ENCODE measurements at places on chromosomes 11 and 22.

GRCh38 chr11:45237711-45238315, 48.3 kb downstream of the SYT13 start:
- no peak for DNase-seq

DNA sequence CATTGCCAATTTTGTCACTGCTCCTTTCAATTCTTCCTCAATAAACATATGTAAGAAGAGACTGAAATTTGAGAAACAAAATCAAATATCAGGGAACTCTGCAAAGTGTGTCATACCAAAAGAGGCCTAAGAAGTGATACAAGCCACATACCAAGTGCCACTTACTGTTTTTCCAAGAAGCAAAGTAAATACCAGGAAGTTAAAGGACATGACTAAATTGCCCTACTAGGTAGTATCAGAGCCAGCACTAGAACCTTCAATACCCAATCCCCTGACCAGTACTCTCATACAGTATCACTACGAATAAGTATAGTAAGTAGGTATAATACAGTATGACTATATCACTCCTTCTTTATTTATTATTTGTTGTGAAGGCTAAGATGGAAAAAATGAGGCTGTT, 13.6 kb downstream of the MAML2 start:
- no peak for DNase-seq

- DNase-seq: no peak
These were observed 39.6 kb downstream of the SCGB1A1 start for GRCh38 chr11:62458212-62459002.

- no peak for DNase-seq
These were observed 45.4 kb upstream of the CFAP300 start for GRCh38 chr11:102001657-102002338.

GRCh38 chr11:31798057-31798553, 13.0 kb downstream of the PAX6 start:
- DNase-seq: no peak

DNA sequence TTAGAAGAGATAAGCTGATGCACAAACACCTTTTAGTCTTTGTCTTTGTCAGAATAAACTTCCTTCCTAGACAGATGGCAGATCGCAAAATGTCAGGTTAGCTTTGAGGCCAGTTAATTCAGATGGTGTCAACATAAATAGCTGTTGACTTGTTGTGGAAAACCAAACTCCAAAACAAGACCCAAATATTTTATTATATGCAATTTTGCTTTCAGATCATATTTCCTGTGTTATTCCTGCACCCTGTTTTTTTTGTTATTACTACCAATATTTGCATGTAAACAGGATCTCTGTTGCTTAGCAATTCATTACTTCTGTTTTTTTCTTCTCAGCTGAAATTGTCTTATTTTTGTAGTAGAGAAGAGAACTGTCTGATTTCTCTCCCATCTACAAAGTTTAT, 316.0 kb downstream of the ETS1 start:
- DNase-seq: no peak

DNA sequence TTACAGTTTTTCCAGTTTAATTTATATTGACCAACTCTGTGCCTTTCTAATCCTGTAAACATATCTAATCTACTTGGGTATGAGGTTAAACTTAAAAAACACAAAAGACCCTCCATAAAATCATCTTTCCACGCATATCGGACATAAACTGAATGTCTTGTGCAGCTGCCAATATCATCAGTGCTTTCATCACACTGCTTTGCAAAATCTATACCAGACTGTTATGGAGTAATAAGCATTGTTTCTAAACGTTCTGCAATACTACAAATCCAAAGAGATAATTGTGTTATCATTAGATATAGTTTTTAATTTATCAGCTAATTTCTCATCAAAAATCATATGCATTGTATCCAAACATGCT, 36.1 kb upstream of the AMPD3 start:
- no peak for DNase-seq

DNA sequence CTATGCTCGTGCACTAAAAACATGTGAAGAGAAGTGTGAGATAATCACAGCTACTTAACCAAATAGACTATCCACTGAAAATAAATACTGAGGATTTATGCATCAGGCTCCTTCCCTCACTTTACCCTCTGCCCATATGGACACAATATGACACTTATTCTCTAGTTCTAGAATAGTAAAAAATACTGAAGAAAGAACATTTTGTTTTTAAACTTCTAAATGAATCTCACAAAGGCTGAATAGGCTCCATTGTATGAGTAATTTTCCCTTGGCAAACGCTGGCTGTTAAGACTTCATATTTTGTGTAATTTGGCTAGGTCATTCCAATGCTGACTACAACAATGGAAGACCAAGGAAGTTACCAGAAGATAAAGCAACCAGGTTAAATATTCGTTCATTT, 9.9 kb downstream of the HPS5 start:
- peak; percentile 62 for DNase-seq

DNA sequence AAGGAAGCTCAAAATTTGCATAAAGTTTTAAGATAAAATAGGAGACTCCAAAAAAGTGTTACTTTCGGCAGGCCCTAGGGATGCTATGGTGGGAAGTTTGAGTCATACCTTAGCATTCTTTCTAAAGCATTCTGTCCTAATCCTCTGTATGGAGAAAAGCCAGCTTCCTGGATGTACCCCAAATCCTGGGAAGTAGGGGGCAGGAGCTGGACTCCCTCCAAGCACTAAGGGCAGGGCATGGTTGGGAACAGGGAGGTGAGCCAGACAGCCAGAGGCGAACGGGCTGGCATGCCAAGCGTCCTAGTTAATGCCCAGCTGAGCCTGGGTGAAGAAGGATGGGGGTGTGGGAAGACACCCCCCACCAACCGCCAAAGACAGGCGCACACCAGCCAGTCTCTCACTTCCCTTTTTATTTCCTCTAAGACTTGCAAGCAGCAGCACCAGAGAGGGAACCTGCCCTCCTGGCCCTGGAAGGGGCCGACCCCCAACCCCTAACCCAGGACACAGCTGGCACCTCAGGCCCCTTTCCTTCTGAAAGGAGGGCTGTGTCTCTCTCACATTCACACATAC, 23.9 kb downstream of the RTN4RL2 start:
- no peak for DNase-seq

GRCh38 chr22:33563220-33563964, 356.9 kb downstream of the LARGE1 start:
- no peak for DNase-seq

DNA sequence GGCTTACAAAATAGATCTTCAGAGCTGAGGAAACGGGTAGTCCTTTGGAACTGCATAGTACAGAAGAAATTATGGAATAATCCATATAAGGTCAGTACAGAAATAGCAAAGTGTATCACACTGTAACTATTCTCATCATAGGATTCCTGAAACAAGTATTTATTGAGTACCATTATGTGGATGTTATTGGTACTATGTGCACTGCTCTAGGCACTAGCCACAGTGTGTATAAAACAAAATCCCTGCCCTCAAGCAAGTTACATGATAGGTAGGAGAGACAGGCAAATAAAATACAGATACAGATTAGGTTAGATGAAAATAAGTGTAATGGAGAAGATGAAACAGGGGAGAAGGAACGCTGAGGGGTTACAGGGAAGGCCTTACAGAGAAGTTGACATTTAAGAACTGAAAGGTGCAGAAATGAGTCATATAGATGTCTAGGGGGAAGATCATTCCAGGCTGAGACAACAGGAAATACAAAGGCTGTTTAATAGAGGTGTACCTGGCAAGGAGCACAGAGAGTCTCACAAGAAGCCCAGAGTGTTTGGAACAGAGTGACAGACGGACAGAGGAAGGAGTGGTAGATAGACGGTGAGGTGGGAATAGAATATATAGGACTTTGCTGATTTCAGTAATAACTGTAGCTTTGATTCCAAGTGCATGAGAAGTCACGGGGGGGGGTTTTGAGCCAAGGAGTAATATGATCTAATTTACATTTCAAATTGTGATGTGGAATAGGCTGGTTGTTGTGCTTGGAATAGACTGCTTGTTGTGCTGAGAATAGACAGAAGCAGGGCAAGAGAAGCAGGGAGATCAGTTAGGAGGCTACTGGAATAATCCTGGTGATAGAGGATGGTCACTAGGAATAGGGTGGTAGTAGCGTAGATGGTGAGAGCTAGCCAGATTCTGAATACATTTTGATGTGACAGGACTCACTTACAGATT, 13.7 kb downstream of the RNF141 start:
- DNase-seq: no peak

DNA sequence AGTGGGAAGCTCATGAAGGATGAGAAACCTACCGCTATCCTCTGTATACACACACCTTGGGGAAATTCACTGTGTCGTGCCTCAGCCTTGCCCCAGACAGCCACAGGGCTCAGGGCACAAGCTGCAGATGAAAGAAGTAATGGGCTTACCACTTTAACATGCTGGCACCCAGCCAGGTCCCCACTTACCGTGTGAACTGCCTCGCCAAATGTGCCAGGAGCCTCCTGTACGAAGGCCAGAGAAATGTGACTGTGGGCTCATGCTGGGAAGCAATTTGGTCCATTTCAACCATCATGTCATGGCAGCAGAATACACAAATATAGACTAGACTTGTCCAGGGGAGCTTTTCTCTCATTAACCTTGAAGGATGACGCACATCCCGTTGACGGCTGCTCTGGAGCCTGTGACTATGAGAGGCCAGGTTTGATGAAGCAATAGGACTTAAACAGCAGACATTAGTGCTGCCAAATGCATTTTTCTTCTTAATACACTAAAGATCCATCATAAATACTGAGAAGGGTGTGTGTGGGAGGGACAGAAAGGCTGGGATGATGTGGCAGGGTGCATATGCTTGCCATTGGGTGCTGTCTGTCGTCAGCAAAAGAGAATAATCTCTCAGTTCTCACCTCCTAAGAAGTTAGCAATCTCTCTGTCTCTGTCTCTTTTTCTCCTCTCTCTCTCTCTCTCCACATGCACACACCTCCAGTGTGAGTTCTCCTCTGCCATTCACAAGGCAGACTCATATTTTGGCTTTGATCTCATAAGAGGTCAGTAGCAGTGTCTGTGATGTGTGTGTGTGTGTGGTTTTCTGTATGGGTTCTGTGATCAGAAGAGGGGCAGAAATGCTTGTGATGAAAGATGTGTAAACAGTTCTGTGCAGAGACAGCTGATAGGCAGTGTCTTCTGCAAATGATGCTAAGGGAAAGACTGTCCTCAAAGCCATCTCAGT, 142.4 kb downstream of the KIRREL3 start:
- DNase-seq: peak; percentile 21

DNA sequence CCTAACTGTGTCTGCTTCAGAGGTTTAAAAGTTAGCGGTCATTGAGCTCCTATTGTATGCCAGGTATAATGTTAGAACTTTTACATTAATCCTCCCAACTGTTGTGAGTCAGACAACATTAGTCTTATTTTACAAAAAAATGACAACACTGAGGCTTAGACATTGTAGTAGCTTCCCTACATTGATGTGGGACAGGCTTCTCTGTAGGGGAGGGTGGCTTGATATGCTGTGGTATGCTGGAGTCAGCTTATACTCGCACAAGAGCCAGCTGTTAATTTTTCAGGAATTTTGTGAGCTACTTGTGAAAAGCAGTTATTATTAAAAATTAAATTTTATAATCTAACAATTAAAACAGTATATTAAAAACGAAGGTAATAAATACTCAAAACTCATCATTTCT, 64.8 kb upstream of the NAV2 start:
- no peak for DNase-seq

GRCh38 chr11:100676901-100677300, 10.2 kb upstream of the ARHGAP42 start:
- DNase-seq: no peak

DNA sequence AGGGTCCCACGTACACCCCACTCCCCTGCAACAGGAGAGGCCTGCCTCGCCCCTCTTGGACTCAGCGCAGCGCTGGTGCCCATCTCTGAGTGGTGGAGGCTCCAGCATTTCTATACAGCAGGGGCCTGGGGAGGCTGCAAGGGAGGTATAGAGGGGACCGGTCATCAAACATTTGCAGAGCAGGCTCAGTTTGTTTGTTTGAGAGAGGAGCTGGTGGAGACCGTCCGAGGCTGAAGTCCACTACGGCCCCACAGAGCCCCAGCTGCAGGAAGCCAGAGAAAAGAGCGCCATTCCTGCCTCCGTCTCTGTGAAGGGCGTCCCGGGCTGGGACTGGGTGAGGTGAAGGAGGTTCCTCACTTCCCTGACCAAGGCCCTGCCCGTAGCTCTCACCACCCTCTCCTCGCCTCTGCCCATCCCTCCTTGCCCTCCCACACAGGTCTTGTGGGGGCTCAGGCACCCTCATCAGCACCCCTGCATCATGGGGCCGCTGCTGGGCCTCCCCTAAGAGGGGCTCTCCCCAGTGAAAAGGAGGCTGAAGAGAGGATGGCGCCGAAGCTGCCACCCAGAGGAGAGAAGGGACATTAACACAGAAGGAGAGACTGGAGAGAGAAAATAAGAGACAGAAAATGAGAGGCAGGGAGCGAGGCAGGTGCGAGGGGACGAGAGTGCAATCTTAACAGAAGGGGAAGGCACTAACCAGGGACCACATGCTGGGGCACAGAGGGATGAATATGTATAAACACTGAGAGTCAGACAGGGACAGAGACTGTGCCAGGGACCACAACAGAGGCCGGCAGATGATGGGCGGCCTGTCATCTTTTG, 24.5 kb downstream of the RPUSD4 start:
- DNase-seq: no peak

DNA sequence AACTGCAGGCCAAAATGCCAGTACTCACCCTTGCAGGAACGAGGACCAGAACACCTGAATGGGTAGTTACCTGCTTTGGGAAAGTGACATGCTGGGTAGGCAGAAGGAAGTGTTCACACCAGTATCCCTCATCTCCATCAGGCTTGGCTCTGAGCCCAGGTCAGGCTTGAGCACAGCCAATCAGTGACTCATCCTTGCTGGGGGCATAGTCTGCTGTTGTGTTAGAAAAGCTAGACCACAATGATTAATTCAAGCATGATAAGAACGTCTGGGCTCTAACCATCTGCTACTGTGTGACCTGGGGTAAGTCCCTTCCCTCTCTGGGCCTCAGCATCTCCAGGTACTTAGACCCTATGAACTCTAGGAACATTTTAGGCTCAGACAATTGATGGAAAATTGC, 450.4 kb downstream of the MIAT start:
- DNase-seq: peak; percentile 88

GRCh38 chr11:47400768-47401279, 7.6 kb upstream of the SLC39A13 start:
- DNase-seq: no peak

DNA sequence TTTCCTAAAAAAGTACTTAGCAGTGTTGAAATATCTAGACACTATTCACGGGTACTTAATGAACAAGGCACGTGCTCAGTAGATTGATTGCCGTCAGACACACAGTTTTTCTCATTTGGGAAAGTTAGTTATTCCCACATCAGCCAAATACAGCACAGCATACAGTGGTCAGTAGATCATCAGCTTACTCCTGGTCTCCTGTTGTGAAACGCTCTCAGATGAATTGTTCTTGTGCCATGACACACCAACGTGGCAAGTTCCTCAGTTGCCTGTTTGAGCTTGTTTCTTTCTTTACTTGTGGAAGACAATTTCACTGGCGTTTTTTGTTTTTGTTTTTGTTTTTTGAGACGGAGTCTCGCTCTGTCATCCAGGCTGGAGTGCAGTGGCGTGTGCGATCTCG, 8.6 kb downstream of the TAB1 start:
- no peak for DNase-seq

DNA sequence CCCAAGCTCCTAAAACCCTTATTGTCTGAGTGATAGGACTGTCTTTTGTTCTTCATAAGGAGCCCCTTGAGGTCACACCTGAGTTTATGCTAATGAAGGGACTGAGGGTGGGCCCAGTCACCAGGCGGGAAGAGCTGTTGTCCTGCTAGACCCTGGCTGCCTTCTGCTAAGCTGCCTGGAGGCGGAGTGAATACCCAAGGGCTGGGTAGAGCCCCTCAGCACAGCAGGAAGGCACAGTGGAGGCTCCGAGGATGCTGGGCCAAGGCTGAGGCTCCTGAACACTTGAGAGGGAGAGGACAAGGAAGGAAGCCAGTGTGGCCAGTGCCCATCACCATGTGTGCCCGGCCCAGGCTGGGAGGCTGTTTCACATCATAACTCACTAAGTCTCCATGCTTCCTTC, 4.8 kb upstream of the PHF21B start:
- DNase-seq: no peak

Data from fibroblast of pulmonary artery (primary cell).